Urothelium cell line (cell line): ENCODE measurements at places on chromosomes 4 and X.

GRCh38 chr4:13496605-13497004 is 12.5 kb upstream of the RAB28 start:
- DNase-seq: no peak

- DNase-seq: no peak
These were observed 42.0 kb downstream of the SRPX2 start for GRCh38 chrX:100685997-100686305.

DNA sequence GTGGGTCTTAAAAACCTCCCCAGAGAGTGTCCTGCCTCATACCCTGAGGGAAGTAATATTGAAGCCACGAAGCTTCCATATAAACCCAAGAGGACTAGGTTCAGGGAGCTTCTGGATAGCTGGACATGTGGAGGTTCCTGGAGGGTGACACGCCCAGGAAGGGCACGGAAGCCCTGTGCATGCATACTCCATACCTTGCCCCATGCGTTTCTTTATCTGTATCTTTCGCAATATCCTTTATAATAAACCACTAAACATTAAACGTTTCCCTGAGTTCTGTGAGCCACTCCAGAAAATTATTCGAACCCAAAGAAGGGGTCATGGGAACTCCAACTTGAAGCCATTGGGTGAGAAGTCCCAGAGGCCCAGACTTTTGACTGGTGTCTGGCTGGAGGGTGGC is 45.7 kb upstream of the HPF1 start:
- DNase-seq: no peak

- no peak for DNase-seq
These were observed 158.3 kb downstream of the AFAP1 start for GRCh38 chr4:7781366-7781765.

DNA sequence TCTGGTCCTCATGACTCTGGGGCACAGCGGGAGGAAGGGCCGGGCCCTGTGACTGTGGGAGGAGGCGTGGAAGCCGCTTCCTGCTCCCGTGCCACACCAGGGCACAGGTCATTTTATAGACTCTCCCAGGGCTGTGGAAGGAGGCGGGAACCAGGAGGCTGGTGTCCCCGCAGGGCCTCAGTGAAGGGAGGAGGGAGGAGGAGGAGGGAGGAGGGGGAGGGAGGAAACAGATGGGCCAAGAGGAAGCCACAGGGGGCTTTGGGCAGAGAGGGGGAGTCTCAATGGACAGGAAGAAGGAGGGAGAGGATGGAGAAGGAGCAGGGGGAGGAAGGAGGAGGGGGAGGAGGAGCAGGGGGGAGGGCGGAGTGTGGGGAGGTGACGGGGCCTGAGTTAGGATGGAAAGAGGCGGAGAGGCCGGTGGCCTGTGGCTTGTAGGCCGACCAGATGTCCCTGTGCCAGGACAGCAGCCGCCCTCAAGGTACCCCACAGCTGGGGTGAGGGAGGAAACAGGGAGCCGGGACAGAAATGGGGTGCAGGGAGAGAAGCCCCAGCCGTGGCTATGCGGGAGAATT is 6.2 kb upstream of the PLCXD1 start:
- DNase-seq: no peak

- peak; percentile 77 for DNase-seq
These were observed at the start of gene C4orf36 for GRCh38 chr4:86891762-86892635. TSS of gene C4orf36 (minus strand) at chr4:86892422. CDS start at chr4:86891520, 902 bp downstream.

GRCh38 chr4:13268165-13268564 is 216.0 kb downstream of the RAB28 start:
- no peak for DNase-seq

DNA sequence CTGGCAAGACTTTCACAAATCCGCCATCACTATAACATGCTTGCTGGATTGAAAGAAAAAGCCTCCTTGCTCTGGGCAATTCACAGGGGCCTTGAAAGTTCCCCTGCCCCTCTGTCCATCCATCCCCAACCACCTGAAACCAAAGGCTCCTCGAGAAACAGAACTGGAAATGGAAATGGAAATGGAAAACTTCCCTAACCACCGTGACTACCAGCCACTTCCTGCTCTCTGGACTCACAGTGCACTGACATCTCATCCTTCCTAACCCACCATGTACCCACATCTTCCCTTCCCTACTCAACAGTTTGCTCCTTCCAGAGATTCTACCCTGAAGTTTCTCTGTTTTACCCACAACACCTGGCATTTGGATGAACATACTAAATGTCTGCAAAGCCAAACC is 603.6 kb upstream of the DIPK2B start:
- no peak for DNase-seq

DNA sequence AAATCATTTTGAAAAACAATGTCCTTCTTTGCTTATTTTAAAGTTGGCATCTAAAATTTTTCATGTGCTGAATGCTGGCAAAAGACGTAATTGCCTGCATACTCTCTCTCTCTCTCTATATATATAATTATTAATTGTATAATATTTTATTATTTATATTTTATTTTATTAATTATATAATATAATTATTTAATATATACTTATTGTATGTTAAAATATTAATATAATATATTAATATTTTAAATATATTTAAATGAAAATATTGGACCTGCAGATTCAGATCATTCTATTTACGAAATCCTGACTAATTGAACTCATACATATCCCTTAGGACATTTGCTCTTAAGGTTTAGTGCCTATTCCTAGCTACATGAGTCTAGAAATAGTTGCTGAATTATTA is 144.7 kb upstream of the VCX start:
- no peak for DNase-seq

DNA sequence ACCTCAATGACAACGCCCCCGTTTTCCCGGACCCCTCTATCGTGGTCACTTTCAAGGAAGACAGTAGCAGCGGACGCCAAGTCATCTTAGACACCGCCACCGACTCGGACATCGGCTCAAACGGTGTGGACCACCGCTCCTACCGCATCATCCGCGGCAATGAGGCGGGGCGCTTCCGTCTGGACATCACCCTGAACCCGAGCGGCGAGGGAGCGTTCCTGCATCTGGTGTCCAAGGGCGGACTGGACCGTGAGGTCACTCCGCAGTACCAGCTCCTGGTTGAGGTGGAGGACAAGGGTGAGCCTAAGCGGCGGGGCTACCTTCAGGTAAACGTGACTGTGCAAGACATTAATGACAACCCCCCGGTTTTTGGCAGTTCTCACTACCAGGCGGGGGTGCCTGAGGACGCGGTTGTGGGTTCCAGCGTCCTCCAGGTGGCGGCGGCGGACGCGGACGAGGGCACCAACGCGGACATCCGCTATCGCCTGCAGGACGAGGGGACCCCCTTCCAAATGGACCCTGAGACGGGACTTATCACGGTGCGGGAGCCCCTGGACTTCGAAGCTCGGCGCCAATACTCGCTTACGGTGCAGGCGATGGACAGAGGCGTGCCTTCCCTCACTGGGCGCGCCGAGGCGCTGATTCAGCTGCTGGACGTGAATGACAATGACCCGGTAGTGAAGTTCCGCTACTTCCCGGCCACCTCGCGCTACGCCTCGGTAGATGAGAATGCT is 2.2 kb downstream of the FAT4 start:
- DNase-seq: peak; percentile 14

- DNase-seq: no peak
These were observed 796.7 kb downstream of the RAPGEF2 start for GRCh38 chr4:159899596-159899995.

GRCh38 chrX:104335756-104336155 is 81.0 kb upstream of the ESX1 start:
- DNase-seq: no peak
